EL (cell line): ENCODE measurements at places on chromosomes 5 and 9.

- no peak for DNase-seq
These were observed 21.8 kb downstream of the DMAC1 start for GRCh38 chr9:7777771-7778170.

- no peak for DNase-seq
These were observed 363.7 kb downstream of the CSNK1G3 start for GRCh38 chr5:123875561-123876275.

DNA sequence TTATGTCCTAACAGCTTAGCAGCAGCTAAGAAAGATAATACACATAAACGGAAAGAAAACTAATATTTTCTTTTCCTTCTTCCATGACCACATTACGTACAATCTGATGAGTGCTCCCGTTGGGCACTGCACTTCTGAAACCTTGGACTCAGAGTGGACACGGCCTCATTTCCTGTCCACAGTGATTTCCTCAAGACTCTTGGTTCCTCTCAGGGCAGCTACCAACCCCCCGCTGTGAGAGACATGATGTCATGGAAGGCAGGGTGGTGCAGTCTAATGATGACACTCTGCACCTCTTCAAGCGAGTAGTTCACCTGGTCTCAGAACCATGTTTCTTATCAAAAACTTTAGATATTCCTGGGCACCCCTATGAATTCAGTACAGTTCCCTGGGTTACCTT, 68.7 kb upstream of the CTSL start:
- DNase-seq = peak; percentile 17

GRCh38 chr9:14302405-14302804, 11.5 kb downstream of the NFIB start:
- no peak for DNase-seq

DNA sequence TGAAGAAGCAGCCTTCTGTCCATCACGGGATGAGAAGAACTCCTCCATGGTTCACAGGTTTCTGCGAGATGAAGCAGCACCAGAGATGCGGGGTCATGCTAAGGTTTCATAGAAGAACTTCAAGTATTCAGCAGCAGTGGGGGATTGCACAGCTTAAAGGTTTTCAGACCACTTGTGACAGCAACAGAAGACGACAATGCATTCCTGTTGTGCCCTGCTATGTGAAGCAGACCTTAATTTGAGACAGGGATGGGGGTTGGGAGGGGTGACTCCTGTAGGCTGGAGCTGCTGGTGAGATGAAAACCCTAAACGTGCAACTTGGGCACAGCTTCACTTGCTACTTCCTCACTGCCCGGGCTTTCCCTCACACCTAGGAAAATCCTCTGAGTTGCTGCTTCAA, 256.0 kb downstream of the SLIT3 start:
- DNase-seq = no peak

- DNase-seq = no peak
These were observed 228.7 kb upstream of the NR4A3 start for GRCh38 chr9:99592834-99593574.

DNA sequence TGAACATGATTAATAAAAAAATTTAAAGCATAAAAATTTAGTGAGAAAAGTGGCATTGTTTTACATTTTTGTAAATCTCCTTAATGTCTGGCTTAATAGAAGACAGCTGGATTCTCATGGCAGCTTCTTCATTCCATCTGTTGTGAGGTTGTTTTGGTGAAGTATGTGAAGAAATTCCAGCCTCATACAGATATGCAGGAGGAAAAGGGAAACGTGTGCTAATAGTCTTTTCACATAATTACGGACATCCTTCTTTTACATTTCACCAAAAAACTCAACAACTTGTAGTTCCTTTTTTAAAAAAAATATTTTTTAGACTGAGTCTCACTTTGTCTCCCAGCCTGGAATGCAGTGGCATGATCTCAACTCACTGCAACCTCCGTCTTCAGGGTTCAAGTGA, 46.9 kb downstream of the HACD4 start:
- no peak for DNase-seq

DNA sequence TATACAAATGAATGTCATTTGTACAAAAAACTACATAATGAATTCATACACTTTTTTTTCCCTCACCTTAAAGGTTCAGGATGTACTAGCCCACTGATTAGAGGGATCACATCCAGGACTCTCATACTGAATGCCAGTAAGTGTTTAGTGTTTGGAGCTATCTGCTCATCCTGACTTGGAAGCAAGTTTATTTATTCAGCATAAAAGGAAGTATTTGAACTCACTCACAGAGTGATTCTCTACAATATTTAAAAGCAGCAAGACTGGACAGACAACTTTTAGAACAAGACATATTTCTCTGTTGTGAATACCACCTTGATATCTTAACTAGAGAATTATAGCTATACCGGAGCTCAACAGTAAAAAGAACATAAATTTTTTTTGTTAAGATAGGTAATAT, 14.8 kb upstream of the IQGAP2 start:
- DNase-seq = no peak

GRCh38 chr9:14373336-14373666, 59.4 kb upstream of the NFIB start:
- no peak for DNase-seq
